Stimulated activated CD4-positive, alpha-beta T cell treated with anti-CD3 and anti-CD28 coated beads, TNF-alpha, amount 100 ng/mL, for 1 hour (primary cell): ENCODE measurements at places on chromosomes 3 and 15.

GRCh38 chr3:133074977-133075376 lies 36.8 kb downstream of the TMEM108 start:
- DNase-seq = no peak

DNA sequence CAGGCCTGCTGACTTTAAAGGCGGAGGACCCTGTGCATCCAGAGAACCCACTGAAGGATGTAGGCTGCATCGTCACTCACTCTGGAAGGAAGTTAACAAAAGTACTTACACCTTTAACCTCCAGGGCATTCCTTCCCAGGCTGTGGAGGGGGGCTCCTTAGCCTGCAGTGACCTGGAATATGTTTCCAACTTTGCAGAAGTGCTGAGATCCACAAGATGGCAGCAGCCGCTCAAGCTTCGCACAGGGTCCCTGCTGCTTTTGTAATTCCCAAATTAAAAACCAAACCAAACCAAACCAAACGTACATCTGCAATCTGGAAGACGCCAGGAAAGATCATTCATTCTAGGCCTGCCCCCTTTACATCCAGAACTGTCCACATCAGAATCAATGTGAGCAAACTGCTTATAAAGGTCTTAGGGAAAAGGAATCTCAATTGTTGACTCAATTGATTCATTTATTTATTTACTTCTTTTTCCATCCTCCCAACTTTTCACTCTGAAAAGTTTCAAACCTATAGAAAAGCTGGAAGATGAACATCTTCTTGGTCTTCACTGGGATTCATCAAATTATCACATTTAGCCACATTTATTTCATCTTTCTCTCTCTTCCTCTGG lies 70.5 kb upstream of the KLHL25 start:
- no peak for DNase-seq

DNA sequence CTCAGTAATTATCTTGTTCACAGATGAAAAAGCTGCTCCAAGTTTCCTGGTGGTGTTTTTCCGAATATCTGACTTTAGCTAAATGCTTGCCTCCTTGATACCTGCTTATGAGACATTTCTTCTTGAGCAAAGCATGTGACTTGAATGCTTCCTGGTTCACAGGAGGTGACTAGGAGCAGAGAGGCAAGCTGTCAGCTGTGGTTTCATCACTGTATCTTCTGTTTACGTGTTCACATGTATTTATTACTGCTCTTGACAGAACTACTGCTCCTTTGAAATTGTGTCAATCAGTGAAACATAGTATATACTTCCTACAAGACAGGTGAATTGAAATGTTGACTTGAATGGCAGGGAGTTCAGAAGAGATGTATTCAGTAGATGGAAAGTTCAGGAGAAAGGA lies 8.9 kb upstream of the SPPL2A start:
- no peak for DNase-seq

DNA sequence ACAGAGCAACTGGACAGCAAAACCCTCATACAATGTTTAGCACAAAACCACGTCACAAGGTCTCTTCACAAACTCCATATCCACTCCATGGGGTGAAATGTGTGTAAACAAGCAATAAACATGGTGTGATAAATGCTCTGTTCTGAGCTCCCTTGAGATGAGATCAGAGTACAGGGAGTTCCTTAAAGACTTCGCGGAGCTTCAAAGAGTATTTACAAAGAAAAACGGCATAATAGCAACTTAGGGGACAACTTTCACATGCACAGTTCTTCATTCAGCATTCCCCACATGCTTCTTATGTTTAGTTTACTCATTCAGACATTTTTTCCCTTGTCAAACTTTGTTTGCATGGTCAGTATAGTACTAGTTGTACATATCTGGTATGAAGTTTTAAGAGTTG lies 52.5 kb upstream of the SUCLG2 start:
- no peak for DNase-seq

DNA sequence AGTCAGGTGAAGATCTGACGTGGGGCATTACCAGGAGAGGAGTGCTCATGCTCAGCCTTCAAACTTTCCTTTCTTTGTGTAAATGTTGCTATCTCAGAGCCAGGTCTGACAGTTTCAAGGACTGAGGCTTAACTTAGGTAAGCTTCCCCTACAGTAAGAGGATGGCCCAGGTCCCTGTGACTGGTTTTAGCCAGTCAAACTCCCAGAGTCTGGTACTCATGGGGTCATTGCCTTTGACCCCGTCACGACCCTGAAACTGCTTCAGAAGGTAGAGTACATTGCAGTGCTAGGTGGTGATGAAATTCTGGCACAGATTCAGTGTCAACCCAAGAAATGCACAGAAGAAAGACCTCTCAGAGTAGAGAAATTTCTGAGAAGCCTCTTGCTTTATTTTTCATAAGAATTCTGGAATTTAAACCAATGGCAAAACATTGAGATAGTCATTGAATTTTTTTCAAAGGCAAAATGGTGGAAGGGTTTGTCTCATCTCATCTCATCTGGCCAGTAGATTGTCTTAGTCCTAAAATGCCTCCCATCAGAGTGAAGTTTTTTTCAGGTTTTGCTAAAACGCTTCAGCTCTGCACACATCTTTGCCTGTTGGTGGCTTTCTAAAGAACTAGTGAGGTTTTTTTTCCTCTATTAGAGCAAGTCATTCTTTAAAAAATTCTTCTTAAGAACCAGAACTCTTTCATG lies 23.1 kb downstream of the ZBTB38 start:
- no peak for DNase-seq

DNA sequence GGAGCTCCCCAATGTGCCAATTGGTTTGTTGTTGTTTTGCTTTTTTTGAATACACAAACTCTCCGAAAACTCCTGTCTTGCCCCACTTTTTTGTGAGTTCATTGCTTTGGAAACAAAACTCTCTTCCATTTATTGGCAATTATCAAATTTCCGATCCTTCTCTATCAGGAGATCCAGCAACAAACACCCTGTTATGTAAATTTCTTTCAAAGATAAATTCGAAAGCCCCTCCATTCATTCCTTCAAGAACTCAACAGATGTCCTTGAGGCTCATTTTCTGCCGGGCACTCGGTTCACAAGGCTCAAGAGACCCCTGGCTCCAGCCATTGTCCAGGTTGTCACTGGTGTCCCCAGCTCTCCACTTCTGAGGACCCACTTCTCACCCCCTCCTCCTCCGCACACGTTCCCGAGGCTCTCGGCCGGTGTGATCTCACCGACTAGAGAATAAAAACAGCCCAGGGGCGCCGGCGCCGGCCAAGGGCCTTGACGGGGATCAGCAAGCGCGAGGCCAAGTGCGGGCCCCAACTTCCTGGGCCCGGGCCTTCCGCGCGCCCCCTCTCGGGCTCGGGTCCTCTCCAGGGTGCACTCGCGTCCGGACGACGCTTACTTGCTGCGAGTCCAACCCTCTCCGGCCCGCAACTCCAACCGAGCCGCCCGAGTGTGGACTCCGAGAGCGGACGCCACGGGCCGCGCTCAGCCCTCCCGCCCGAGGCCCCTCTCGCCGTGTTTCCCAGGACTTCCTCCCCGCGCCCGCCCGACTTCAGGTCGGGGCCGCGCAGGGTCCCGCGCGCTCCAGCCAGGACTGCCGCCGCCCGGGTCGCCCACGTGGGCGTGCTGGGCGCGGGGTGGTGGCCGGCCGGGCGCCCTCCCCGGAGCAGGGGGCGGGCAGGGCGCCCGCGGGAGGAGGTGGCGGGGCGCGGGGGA lies 533 bp upstream of the SMAD3 start:
- DNase-seq = no peak

GRCh38 chr3:132661101-132661500 lies 972 bp downstream of the UBA5 start:
- DNase-seq = no peak
